IMR-90 (cell line): ENCODE measurements at places on chromosomes 1 and 21. TPM values are rescaled to one million over a fixed set of nuclear protein-coding genes. Genes with fewer than 3 reads are reported as not detected.

Gene KCNA2
- total RNA-seq = under 0.01 TPM in 1 of 2 replicates, not detected in the other

Gene MYBPH
- total RNA-seq = not detected in 2 replicates

Gene JMJD4
- 26.7 and 28.5 TPM in 2 replicates for total RNA-seq

Gene DYRK3
- total RNA-seq = 21.1 and 22.0 TPM in 2 replicates

Gene SPRR2G
- total RNA-seq = not detected in 2 replicates

Gene CNKSR1
- 0.28 TPM in 1 of 2 replicates, not detected in the other for total RNA-seq

Gene DOP1B
- 7.5 and 8.8 TPM in 2 replicates for total RNA-seq

Gene MYOM3
- not detected in 2 replicates for total RNA-seq

Gene NHLH1
- total RNA-seq = not detected in 2 replicates

Gene LCK
- not detected in 2 replicates for total RNA-seq

DNA sequence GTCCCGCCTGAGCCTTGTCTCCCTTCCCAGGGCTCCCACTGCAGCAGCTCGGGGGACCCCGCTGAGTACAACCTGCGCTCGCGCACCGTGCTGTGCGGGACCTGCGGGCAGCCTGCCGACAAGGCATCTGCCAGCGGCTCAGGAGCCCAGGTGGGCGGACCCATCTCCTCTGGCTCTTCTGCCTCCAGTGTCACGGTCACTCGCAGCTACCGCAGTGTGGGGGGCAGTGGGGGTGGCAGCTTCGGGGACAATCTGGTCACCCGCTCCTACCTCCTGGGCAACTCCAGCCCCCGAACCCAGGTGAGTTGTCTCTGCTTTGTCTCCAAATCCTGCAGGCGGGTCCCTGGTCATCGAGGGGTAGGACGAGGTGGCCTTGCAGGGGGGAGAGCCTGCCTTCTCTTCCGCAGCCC is 14.9 kb upstream of the SEMA4A start:
- no peak for DNase-seq

DNA sequence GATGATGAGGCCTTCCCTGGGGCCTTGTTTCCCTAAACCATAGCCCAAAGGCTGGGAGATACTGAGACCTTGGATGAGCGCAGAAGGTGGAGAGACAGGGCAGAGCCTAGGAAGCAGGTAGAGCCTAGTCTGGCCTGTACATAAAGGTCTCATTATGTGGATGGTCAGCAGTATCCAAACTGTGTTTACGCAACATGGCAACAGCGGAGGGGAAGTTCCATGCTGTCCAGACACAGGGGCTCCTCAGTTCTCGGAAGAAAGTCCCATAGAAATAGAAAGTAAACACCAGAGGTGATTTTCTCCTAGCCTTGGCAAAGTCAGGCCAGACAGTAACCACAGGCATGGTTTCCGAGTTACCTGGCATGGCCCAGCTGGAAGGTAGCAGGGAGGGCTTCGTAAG is 42.1 kb upstream of the MPZL1 start:
- DNase-seq = no peak

- DNase-seq = no peak
These were observed at the start of gene RIPPLY3 for GRCh38 chr21:37006486-37007291. RIPPLY3 (plus strand) TSS chr21:37006702; CDS start chr21:37006773, 71 bp downstream.

DNA sequence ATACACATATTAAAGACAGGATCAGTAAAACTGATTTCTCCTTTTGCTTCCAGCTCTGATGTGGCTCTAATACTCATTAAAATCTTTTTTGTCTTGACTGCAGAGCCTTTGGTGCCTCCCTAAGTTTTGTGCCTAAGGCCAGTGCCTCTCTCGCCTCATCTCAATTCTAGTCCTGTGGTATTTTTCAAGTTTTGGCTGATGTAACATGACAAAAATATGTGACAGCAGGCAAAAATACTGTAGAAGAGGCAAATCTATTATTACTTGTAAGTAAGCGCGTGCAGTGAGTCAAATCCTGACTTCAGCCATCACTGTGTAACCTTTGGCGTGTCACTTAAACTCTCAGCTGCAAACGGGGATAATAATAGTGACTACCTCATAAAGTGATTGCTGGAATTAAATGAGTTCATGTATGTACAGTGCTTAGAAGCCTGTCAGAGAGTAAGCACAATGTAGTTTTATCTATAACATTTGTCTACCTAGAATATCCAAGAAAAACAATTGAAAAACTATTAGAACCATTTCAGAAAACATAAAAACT is 74.0 kb downstream of the MAB21L3 start:
- no peak for DNase-seq

- peak; percentile 38 for DNase-seq
These were observed 56.3 kb upstream of the GPR153 start for GRCh38 chr1:6317098-6317760.

DNA sequence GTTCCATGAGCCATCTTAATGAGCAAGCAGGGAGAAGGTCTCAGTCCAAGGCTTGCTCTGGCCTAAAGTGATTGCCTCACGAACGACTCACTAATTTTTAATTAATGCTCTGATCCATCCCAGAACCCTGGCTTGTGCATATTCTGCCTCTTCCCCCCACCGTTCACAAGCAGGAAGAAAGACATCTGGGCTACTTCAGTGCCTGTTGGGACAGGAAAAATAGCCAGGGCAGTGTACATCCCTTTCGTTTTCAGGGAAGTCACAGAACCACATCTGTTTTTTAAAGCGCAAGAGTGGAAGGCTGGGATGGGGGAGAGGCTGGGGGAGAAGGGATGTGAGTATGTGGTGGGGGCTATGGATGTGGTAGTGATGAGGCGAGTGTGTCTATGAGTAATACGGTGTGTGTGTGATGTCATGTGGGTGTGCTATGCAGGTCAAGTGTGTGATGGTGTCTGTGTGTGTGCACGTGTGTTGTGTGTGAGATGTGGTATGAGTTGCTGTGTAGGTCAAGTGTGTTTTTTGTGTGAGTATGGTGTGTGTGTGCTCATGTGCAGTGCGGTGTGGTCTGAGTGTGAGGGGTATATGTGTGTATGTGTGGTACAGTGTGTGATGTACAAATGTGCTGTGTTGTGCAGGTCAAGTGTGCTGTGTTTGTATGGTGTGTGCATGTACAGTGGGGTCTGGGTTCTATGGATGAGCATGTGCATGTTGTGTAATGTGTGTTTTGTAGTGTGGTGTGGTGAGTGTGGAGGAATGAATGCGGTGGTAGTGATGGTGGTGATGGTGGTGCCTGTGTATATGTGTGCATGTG is 64.9 kb upstream of the SYT6 start:
- no peak for DNase-seq

- peak; percentile 57 for DNase-seq
These were observed 42.4 kb downstream of the CTNNBIP1 start for GRCh38 chr1:9867408-9868243.

GRCh38 chr1:115717541-115717940 is 51.0 kb downstream of the CASQ2 start:
- peak; percentile 15 for DNase-seq

- peak; percentile 69 for DNase-seq
These were observed 35.8 kb downstream of the SLC2A1 start for GRCh38 chr1:42922687-42923366.

GRCh38 chr1:244231193-244231571 is 180.1 kb downstream of the ZBTB18 start:
- no peak for DNase-seq
